ENCODE measurements at places on chromosomes 13 and 19. TPM values are rescaled to one million over a fixed set of nuclear protein-coding genes. Genes with fewer than 3 reads are reported as not detected.

DNA sequence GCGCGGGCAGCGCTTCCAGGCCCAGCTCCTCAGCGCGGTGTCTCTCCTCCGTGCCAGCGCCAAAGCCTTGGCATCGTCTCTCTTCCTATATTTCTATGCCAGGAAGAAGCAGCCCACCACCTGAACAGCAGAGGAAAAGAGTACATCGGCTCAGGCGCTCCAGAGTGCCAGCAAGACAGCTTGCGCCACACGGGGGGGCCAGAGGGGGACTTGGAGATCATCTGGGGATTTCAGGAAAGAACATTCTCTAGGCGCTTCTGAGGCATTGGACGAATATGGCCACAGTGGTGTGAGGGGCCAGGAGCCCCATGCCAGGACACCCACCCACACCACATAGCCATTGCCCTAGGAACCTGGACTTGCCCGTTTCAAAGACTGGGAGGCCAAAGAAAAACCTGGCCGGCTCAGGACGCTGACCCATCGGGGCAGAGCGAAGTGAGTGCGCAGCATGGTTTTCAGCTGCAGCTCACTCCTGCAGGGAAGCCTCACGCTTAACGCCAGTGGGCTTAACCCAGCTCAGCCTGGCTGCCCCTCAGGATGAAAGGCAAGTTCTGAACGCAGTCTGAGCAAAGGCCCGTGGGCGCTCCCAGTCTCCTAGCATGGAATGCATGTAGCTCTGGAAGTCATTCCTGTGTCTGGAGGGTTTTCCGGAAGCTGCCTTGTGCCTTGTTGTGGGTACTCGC lies 62.1 kb downstream of the GGACT start:
- no peak for DNase-seq

DNA sequence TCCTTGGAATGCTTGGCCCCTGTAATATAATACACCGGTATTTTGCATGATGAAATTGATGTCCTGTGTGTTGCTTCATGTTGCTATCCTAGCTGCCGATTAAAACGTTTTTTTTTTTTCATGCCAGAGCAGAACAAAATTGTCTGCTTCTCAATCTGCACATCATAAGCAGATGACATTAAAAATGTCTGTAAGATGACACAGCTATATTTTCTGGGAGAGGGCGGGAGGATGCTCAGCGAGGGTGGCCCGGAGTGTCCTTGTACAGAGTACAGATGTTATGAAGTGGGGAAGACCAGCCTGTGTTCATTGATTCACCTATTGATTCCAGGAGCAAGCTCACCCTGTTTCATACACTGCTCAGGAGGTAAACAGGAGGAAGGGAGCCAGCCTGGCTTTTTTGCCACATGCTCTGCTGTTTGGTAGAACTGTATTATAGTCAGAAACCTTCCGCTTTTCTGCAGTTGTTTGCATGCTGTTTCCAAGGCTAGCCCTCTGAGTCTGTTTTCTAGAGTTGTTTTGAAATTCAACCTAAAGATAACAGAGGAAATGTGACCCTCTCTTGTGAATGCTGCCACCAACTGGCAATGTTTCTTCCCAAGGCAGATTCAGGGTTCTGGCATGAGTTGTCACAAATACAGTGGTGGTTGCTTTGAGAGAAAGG lies 4.7 kb upstream of the IRS2 start:
- peak; percentile 86 for DNase-seq

ERICH6B gene
- not detected for polyA plus RNA-seq

DNA sequence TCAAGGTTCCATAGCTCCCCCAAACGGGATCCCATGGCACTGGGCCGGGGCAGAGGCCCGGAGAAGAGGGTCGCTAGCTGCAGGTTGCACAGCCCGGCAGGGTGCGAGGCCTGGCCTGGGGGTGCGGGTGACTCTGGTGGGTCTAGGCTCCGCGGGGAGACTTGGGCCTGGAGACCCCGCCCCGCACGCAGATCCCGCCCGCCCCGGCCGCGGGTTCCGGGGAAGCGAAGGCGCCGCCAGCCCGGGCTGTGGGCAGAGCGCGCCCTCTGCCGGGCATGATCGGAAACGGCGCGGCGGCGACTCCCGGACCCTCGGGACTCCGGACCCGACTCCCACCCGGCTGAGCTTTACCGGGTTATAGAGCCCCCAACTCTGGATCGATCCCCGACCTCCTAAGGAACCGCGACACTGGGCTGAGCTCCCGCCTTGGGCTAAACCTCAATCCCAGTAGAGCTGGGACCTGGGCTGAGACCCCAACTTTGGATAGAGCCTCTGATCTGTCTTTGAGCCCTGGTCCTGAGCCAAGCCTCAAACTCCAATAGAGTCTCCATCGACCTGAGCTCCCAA lies 3.1 kb upstream of the TNFAIP8L1 start:
- peak; percentile 73 for DNase-seq

GRCh38 chr13:88552966-88553365 lies 881.8 kb downstream of the SLITRK5 start:
- DNase-seq = no peak

DNA sequence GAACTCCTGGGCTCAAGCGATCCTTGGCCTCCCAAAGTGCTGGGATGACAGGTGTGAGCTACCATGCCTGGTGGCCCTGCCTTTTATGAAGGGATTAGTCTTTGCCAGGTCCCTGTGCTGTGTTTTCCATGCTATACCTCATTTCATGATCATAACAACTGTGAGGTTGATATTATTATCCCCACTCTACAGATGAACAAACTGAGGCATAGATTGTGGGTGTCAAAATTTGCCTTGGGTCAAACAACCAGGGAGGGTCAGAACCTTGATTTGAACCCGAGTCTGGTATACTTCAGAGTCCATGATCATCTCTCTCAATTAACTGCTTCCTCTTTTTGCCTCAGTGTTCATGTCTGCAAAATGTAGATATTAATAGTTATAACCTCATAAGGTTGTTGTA lies 6.9 kb downstream of the PINLYP start:
- no peak for DNase-seq

GRCh38 chr19:15432018-15432494 lies 13.3 kb upstream of the AKAP8L start:
- no peak for DNase-seq

DNA sequence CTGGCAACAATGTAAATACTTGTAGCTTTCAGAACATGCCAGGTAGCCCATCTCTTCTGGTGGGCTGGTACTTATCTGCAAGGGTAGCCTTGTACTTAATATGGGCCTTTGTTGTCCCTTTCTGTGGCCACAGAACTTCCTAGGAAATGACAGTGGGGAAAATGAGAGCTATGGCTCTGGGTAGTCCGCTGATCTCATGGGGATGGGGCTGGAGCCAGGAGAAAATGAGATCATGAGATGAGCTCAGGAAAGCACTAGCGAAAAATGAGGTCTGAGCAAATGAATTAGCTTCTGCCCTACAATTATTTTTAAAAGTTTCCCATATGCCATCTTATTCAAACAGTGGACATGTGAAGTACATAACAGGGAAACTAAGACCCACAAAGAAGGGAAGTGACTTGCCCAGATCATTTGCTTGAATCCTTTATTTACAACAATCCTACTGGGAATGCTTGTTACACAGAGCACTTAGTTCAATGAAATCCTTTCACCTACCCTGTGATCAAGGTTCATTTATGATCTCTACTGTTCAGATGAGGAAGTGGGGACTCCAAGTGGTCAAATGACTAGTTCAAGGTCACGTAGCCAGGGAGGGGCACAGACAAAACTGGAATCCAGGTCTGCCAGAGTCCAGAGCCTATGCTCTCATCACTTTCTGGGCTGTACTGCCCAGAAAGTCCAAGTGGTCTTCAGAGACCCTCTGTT lies 87.1 kb downstream of the PTPRS start:
- DNase-seq = no peak

DNA sequence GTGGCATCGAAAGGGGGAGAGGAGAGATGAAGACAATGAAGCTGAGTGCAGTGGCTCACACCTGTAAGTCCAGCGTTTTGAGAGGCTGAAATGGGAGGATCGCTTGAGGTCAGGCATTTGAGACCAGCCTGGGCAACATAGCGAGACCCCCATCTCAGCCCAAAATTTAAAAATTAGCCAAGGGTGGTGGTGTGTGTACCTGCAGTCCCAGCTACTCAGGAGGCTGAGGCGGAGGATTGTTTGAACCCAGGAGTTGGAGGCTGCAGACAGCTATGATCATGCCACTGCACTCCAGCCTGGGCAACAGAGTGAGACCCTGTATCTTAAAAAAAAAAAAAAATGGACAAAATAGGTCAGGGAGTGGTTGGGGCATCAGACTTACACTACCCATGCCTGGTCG lies 7.6 kb downstream of the RDH8 start:
- no peak for DNase-seq

DNA sequence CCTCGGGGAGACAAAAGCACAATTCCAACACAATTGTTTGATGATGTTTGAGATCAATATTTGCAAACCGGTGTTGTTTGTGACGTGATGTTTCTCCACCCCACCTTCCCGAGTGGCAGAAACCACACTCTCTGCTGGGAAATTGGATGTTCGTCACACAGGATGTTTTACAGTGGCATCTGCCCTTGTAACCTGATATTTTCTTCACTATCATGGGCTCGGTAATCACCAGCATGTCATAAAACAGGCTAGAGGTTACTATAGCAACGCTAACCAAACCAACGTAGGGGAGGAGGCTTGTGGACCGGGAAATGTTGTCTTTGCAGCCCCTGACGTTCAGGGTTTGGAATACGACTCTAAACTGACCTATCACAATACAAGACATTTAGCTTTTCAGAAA lies 454.5 kb downstream of the IRS2 start:
- peak; percentile 71 for DNase-seq

WASF3 gene
- 3.7 TPM for polyA plus RNA-seq

DNA sequence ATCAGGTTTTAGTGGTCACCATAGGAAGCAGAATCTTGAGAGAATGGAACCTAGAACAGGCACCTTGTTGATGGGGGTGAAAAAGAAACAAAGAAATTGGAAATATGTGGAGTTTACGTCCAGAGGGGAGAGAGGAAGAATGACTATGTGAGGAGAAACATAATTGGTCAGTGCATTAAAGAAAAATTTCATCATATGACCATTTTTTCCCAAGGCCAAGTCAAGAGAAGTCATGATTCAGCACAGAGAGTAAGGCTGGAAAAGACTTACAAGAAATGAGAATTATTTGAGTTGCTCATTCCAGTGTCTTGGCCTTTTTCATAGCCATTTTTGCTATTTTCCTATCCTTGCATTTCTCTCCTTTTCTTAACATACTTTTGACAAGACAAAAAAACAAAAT lies 421.7 kb downstream of the EFNB2 start:
- DNase-seq = no peak

- DNase-seq = no peak
Measured at GRCh38 chr19:2097203-2097885, 629 bp downstream of the IZUMO4 start.

GRCh38 chr13:38538422-38538821 lies 148.5 kb upstream of the FREM2 start:
- no peak for DNase-seq

GRCh38 chr19:11070123-11070522 lies 19.1 kb upstream of the LDLR start:
- DNase-seq = no peak

SYCN gene
- not detected for polyA plus RNA-seq

GPR12 gene
- not detected for polyA plus RNA-seq

- no peak for DNase-seq
Measured at GRCh38 chr13:40429706-40430545, 236.5 kb downstream of the FOXO1 start.

KLK14 gene
- not detected for polyA plus RNA-seq

DNA sequence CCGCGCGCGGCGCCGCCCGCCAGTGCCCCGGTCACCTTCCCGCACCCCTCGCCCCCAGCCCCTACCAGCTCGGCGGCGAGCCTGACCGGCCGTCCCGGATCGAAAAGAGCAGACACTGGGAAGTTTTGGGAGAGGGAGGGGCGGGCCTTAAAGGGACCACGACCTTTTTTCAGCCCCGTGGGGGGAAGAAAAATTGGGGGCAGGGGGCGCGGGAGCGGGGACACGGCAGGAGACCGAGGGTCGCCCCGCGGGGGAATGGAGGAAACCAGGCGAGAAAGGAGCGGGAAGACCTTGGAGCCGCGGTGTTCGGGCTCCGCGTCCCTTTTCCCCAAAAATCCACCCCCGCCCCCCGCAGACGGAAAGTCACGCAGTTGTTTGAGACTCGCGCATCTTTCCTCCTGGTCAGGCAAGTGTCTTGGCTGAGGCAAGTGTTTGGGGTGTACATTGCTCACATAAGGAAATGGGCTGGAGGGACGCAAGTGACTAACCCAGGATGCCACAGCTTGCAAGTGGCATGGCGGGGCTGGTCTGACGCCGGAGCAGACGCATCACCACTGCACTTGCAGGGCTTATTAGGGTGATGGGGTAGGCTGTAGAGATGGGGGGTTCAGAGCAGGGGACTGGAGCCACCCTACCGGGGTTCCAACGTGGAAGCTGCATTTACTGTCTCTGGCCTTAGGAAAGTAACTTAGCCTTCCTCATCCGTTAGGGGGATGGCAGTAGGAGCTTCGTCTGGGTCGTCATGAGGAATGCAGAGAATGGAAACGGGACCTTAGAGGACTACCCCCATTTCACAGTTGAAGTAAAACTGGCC lies 2.7 kb upstream of the HNRNPL start:
- DNase-seq = no peak

- DNase-seq = no peak
Measured at GRCh38 chr13:27588405-27588804, 31.9 kb downstream of the LNX2 start.

- DNase-seq = no peak
Measured at GRCh38 chr19:29476528-29476927, 49.3 kb upstream of the VSTM2B start.

ZNF568 gene
- 6.5 TPM for polyA plus RNA-seq

DNA sequence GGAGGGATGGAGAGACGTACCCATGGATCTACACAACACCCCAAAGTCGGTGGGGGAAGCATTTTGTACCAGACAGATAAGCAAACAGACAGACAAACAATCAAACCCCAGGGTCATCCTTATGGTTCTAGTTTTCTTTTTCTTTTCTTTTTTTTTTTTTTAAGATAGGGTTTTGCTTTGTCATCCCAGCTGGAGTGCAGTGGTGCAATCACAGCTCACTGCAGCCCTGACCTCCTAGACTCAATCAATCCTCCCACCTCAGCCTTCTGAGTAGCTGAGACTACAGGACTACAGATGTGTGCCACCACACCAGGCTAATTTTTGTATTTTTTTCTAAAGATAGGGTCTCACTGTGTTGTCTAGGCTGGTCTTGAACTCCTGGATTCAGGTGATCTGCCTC lies 17.9 kb upstream of the FBL start:
- no peak for DNase-seq

DNA sequence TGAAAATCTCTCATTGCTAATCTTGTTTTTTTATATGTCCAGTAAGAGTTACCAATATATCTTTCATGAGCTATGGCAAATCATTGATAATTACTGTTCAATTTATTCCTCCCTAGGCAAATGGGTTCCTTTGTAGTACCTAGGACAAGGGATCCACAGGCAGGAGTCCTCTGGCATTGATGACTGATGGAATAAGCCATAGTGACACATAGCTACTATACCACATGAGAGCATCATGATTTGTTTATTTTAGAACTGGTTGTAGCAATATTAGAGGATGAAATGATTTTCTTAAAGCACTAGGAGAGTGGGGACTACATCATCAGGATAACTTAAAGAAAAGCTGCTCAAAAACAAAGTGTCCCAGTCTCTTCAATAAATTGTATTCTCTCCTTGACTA lies 21.7 kb upstream of the MAB21L1 start:
- DNase-seq = no peak

- no peak for DNase-seq
Measured at GRCh38 chr13:21884965-21885567, 214.2 kb downstream of the FGF9 start.

- no peak for DNase-seq
Measured at GRCh38 chr19:39236527-39236926, 8.3 kb downstream of the IFNL3 start.

GRCh38 chr19:30684613-30685012 lies 312.4 kb downstream of the ZNF536 start:
- DNase-seq = no peak
